ENCODE measurements at places on chromosomes 13 and 19.

- DNase-seq: no peak
Observed at GRCh38 chr19:10142701-10143375, 23.1 kb upstream of the EIF3G start.

- DNase-seq: no peak
Observed at GRCh38 chr13:91408971-91409370, 10.6 kb downstream of the GPC5 start.

GRCh38 chr13:40352802-40353562 lies 313.5 kb downstream of the FOXO1 start:
- no peak for DNase-seq

DNA sequence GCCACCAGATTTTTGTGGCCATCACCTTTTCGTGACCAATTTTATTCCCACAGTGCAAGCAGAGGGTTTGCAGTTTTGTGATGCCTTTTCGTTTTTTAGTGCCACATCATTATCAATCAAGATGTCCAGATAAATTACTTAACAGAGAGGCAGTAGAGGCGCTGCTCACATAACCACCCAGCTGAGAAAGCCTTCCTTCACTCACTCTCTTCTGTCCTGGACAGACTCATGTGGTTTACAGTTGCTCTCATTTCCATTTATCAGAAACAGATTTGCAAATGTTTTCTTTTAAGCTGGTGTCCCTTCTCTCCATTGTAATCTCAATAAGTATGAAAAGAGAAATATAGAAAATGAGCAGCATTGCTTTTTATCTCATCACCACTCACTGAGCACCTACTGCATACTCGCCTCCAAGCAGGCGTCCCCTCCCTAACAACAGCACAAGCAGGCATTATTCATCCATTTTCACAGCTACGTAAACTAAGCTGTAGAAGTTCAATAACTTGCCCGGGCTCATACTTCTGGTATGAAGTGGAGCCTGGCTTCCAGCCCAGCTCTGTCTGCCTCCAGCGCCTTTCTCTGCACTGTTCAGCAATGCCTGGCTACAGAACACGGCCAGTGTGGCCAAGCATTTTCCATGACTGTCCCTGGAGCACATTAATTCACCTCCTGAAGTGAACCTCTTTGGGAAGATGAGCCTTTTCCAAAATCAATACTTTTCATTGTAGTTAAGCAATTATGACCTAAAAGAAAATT lies 34.6 kb upstream of the KATNAL1 start:
- DNase-seq: no peak

DNA sequence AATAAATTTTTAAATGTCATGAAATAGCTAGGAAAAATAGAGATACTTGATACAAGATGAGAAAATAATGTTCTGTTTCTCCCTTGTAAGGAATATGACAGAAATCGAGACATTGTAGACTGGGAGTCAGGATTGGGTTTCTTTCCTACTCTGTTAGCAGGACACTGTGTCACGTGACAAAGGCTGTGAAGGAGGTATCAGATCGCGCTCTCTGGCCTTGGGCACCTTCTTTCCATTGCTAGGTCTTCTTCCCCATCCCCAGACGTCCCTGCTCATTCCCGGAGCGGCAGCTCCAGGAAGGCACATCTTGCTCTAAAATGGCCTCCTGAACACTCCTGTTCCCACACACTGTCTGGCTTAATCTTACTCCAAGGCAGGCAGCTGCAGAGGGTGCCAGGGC lies 133.4 kb downstream of the TM9SF2 start:
- no peak for DNase-seq

DNA sequence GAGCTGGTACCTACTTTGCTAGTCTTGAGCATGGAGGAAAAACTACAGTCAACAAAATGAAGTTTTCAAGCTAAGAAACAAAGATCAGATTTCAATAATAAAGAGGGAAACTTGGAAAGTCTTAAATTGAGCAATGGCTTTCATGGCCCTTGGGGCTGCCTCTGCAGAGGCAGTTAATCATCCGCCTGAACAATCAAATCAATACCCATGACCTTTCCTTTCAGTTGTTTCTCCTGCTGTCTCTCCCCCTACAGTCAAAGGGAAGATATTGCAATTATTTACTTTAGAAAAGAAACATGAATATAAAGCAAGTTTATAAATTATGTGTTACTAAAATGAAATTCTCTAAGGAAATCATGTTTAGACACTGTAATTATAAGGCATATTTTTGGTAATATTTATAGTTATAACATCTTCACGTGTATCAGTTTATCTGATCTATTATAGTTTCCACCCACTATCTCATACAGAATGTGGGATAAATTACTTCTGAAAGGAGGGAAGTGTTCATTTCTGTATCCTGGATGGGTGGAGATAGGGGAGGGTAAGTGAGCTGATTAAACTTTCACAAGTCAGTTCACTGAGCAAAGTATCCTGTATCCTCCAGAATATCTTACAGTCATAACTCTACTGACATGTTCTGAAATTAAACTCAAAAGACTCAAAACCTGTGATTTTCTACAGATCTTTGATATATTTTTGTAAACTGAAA lies 72.4 kb upstream of the TSC22D1 start:
- no peak for DNase-seq

DNA sequence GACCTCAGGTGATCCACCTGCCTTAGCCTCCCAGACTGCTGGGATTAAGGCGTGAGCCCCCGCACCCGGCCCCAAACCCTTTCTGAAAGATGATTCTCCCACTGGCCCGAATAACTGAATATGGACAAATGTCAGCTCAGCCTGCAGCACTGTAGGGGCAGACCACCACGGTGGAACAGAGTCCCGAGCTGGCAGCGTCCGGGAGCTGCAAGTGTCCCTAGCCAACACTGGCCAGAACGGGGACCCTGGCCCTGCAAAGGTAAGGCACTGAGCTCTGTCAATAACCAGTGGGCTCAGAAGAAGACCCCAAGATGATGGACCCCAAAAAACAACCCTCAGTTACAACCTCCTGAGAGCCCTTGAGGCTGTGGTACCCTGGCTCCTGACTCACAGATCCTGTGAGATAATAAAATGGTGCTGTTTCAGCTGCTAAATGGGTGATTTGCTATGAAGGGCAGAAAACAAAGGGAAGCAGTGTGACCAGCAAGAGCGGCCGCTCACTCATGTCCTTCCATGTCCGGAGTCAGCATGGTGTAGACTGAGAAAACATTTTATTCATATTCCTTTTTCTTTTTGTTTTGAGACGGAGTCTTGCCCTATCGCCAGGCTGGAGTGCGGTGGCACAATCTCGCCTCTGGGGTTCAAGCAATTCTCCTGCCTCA lies 1.6 kb downstream of the LSM7 start:
- no peak for DNase-seq

- DNase-seq: no peak
Observed at GRCh38 chr13:108193806-108194205, 21.5 kb downstream of the LIG4 start.

- DNase-seq: peak; percentile 66
Observed at GRCh38 chr19:6730153-6730804, 7.1 kb downstream of the GPR108 start.

DNA sequence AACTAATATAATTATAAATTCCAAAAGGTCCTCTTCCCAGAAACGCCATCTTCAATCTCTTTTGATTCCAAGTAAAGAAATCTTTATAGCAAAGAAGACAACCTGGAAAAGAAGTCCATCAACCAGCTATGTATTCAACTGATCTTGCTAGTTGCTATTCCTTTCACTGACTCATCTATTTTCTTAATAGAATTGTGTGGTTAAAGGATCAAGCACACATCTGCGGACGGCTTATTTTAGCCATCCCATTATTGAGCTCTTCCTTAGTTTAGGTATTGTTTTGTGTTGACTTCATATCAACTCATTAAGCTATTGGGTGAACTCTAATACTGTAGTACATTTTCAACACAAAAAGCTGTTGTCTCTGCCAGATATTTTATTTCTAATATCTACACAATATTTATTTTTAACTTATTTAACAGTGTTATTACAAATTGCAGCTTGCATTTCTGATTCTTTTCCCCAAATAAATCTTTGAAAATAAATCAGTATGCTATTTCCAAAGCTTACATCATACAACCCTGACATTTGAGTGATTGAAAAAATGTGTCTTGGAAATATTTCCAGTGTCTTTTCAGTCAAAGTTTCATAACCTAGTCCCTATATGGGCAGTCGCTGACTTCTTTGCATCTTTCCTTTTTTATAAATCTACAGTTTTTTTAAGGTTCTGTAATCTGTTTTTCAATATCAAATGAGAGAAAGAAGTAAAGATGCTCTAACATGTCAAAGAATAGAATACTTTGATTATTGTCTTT lies 158.8 kb upstream of the SPRY2 start:
- no peak for DNase-seq

DNA sequence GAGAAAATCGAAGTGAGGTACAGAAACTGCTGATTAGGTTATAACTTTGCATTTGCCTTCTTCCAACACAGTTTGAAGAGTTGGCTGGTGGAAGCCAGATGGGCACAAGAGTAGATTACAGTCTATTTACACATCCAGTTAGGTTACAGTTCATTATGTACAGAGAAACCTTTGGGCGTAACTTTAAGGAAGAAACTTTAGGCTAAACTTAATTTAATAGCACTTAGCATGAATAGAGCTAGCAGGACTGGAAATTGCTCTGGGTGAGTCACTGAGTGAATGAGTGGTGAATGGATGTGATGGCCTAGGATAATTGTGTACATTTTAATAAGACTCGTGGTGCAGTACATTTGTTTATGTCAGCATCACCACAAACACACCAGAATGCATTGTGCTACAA lies 62.9 kb upstream of the KLHL1 start:
- no peak for DNase-seq

- DNase-seq: no peak
Observed at GRCh38 chr13:113881614-113882266, 17.9 kb upstream of the GAS6 start.
